T-helper 2 cell (primary cell): ENCODE measurements at places on chromosomes 7 and 10.

- DNase-seq: no peak
Observed at GRCh38 chr10:112981553-112981952, 31.5 kb downstream of the TCF7L2 start.

DNA sequence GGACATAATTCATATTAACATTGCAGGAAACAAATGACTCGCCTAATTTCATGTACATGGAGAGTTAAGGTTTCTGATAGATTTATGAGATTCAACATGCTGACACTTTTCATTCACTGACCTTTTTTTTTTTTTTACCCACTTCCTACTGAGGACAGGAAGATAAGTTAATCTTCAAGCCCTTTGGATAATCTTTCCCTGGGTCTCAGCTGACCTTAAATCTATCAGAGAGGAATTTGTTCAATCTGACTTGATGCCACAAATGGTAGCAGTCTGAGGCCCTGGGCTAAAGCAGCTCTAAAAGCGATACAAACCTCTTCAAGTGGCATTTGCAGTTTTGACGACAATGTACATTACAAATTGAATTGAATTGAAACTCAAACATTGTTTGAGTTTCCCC, 493.3 kb upstream of the SORCS1 start:
- no peak for DNase-seq

- no peak for DNase-seq
Observed at GRCh38 chr10:29917311-29917710, 142.1 kb downstream of the JCAD start.

GRCh38 chr7:103343758-103344452, 662 bp downstream of the DNAJC2 start:
- DNase-seq: no peak

DNA sequence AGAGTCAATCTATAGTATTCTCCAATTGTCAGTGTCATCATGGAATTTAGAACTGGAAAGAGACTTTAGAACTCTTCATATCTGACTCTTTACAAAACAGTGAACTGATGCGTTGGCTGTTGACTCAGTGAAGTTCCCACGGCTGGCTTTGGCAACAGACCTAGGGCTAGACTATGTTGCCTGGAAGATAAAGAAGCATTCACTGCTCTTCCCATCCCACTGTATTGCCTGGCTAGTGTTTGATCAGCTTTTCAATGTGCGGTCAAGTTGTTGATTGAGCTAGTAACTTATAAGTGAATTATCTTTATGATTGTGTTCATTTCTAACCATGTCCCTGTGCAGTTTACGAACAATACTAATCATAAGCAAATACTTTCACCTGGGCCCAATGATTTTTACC, 365.7 kb upstream of the LRGUK start:
- DNase-seq: no peak
